AG04449 (cell line): ENCODE measurements at places on chromosomes 13 and 19.
A peak's percentile ranks its signal among the peaks of the same experiment; 100 is the strongest.

DNA sequence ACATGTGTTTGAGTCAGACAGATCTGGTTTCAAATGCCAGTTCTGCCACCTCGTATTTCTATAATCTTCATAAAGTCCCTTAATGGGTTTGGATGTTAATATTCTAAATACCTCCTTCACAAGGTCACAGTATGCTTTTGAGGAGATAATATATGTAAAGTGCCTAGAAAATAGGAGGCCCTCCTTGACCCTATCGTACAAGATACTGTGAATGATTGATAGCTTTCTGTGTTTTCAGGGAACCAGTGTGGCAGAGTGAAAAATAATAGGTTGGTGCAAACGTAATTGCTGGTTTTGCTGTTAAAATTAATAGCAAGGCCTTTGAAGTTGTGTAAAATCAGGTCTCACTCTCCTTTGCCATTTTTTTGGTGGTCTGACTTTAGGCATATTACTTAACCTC is 77.5 kb upstream of the SCEL start:
- DNase-seq, result no peak

DNA sequence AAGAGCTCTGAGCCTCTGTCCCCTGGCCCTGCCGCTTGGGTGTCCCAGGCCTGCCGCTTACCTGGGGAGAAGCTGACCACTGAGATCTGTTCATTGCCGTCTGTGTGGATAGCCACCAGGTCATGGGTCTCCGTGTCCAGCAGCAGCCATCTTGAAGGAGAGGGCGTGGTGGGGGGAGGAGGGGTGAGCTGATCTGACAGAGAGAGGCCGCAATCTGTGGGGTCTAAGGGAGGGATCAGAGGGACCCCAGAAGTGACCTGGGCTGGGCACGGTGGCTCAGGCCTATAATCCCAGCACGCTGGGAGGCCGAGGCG is 14.6 kb upstream of the GPR4 start:
- DNase-seq, result no peak

- no peak for DNase-seq
These were observed 938 bp downstream of the CYTH2 start for GRCh38 chr19:48469934-48470680.

DNA sequence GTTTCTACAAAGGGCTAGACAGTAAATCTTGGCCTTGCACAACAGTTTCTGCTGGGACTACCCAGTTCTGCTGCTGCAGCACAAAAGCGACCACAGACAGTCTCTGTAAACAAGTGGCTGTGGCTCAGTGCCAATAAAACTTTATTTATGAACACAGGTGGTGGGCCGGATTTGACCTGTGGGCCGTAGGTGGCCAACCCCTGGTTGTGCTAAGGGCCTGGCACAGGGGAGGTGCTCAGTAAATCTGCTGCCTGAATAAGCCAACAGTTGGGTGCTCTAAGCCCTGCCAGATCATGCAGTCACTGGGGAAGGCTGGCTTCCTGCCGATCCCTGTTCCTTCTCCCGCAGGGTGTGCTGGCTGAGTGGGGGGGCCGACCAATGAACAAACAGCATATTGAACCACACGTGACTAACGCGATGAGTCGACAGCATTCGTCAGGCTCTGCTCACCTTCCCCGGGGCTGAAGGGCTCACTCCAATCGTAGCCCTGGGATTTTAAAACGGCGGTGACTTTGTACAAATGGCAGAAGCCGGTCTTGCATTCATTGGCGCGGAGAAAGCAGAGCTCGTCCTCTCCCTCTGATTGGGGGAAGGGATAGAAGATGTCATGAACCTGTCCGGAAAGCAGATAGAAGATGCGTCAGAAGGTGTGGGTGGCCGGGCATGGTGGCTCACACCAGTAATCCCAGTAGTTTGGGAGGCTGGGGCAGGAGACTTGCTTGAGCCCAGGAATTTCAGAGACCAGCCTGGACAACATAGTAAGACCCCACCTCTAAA is 24.3 kb upstream of the MYDGF start:
- peak; percentile 60 for DNase-seq
